ENCODE measurements at places on chromosomes 2 and 18.

DNA sequence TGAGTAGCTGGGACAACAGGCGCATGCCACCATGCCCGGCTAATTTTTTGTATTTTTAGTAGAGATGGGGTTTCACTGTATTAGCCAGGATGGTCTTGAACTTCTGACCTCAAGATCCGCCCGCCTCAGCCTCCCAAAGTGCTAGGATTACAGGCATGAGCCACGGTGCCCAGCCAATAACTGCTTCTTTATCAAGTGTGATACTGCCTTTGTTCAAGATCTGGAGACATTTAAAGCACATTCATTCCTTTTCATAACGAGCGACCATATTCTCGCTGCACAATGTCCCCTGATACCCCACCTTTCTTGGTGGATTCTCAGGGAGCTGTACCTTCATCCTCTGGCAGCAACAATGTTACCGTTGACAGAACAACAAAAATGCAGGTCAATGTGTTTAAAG, 75.4 kb downstream of the PIEZO2 start:
- no peak for DNase-seq

- no peak for DNase-seq
These were observed 664.2 kb downstream of the ARHGAP15 start for GRCh38 chr2:143793381-143793780.

DNA sequence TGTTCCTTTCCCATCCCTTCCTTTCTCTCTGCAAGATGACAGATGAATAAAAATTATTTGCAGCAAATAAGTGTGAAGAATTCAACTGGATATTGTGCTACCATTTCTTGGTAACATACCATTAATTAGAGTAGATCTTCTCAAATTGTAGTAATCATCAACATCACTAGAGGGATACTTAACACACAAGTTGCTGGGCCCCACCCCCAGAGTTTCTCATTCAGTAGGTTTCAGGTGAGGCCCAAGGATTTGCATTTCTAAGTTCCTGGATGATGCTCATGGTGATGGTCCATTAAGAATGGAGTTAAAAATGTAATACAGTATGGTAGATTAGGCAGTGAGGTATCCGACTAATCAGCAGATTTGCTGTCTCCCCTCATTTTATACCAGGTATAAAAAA, 594.0 kb downstream of the ERBB4 start:
- DNase-seq: no peak

GRCh38 chr2:236180831-236181453, 12.8 kb upstream of the GBX2 start:
- DNase-seq: peak; percentile 75

- no peak for DNase-seq
These were observed 30.8 kb upstream of the PARD3B start for GRCh38 chr2:204514439-204514838.

DNA sequence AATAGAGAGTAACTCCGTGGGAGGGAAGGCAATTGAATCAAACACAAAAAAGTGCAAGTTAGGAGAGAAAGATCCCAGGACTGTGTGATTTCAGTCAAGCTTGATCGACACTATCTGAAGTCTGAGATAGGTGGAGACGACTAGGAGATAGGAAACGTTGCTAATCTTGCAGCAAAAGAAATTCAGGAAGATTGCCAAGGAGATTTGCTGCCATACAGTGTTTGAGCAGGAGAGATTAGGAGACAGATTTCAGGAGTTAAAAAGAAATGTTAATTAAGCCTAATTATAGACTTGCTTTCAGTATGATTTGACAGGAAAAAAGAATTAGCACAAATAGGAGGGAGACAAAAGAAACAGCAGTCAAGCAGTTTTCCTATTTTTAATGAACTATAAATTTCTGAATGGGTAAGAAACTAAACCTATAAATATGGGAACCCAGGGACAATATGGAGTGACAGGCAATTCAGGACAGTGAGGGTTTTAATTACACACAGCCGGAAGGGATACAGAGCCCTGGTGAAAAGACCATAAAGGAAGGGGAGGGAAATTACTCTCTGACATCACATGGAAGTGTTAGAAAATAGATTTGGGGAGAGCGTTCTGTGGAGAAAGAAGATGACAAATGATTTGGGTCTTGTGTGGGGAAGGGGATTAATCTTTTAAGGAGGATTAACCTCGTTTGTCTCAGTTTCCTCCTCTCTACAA, 72.6 kb downstream of the SUCLG1 start:
- DNase-seq: no peak

DNA sequence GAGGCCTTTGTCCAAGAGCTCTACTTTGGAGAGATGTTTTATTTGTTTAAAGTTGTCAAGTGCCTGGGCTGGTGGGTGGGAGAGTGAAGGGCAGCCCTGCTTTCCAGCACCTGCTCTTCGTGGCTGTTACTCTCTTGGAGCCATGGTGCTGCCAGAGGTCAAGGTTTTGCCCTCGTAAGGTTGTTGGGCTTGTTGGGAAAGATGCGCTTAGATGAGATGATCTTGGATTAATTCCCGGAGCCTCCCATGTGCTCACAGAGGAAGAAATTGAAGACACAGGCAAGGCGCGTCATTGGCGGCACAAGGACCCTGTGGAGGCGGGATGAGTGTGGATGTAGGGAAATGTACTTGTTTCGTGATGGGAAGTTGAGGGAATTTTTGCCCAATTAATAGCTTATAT, 27.9 kb downstream of the ZCCHC2 start:
- no peak for DNase-seq

- no peak for DNase-seq
These were observed 111.8 kb downstream of the CERS6 start for GRCh38 chr2:168567836-168568235.

GRCh38 chr2:132875193-132875592, 205.2 kb upstream of the LYPD1 start:
- DNase-seq: no peak

DNA sequence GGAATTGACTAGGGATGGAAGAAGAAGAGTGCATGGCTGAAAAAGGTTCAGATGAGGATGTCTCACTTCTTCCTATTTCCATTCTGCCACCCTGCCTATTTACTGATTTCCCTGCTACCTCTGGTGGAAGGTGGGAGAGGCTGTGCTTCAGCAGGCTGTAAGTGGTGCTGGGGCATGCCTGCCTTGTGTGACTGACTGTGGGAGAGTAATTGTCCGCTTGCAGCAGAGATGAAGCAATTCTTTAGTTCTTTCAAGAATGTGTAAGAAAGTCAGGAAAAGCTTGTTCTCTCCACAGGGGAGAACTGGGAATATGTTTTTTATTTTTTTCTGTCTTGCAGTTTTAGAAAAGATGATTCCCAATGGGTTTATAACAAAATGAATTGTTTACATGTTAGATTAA, 72.5 kb upstream of the NYAP2 start:
- DNase-seq: no peak

DNA sequence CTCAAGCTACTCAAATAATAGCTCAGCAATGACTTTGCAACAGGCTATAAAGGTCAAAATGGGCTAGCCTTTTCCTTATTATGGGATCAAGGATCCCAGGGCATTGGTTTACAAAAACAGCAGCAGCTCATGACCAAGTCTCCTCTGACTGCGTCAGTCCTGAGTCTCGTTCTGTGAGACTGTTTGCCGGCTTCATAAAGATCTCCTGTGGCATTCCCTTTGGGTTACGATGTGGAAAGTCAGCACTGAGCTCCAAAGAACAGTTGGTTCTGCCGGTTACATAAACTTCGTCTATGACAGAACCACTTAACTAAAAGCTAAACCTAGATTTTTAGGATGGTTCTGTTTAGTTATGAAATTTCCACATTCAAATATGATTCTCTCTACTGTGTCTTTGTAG, 674.9 kb downstream of the ZEB2 start:
- DNase-seq: no peak

GRCh38 chr2:68822207-68822872, 48.9 kb downstream of the BMP10 start:
- no peak for DNase-seq

DNA sequence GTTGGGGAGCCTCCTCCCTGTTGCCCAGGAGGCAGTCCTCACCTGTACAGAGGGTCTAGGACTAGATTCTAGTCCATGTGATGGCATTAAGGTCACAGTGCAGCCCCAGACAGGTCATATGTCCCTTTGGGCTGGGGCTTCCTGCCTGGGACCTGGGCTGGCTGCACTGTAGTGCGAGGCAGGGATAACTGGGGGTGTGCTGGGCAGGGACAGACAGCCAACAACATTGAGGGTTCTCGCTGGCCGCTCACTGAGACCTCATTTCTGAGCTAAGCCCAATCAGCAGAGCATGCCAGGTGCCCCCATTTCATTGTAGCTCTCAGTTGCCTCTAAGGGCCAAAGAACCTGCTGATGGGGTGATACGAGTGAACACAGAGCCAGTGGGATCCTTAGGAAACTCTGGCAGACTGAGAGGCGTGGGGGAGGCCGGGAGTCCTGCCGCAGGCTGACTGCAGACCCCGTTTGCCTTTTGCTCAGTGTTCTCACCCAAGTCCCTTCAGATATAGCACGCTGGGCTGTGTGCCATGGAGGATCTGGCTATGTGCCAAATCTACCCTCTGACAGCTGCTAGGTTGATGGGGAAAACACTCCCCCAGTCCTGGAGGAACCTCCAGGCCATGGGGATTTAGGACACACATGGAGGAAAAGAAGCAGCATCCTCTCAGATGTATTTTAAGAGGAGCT, 51.9 kb downstream of the DYSF start:
- no peak for DNase-seq

DNA sequence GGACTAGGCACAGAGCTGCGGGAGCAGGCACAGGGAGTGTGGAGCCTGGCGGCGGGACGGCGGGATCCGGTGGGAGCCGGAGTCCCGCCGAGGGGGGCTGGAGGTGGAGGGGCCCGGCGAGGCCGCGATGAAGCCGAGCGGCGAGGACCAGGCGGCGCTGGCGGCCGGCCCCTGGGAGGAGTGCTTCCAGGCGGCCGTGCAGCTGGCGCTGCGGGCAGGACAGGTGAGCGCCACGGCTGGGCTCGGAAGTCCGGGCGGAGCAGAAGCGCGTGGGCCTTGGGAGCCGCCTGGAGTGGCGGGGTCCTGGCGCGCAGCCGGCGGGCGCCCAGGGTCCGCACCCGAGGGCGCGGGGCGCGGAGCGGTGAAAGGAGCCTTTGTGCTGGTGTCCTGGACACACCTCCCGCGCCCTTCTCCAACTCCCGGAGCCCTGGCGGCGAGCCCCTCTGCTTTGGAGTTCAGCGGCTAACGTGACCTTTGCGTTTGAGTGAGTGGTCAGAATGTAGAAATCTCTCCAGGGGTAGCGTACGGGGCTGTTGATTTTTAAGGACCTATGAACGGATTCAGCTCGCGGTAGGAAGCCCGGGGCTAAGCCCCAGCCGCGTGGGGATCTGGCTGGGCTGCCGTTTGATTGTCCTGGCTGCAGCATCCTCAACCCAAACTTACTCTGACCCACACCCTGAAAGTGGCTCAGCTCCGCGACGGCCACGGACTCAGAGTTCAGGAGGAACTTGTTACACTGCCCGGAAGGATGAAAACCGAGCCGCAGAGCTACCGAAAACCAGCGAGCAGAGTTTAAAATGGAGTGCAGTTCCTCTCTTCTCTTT, 448 bp downstream of the IMPA2 start:
- no peak for DNase-seq

DNA sequence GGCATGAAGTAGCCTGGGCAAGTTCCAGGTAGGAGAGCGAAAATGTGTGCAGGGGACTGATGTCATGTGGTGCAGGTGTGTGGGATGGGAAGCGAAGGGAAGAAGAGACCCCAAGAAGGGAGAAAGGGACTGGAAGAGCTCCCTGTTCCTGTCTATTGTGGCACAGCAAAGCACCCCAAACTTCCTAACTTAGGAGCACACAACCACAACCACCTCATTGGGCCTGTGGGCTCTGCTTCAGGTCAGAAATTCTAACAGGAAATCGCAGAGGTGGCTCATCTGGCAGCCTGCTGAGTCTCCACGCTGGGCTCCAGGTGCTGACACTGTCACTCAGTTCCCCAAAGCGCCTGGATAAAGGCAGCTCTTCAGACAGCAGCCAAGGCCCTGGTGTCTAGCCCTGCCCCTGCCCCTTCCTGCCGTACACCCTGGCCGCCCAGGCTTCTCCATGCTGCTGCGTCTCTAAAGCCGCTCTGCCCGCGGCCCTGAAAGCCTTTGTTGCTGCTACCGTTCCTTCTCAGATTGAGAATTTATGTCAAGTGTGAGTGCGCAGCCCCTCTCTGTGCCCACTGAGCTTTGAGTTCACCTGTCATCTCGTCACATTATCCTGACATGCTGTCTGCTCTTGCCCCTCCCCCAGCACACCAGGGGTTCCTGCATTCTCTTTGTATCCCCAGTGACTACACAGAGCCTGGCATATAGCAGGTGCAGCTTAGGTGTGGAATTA, 140.2 kb upstream of the BCL2L11 start:
- no peak for DNase-seq

- peak; percentile 80 for DNase-seq
These were observed 276.1 kb upstream of the NCKAP5 start for GRCh38 chr2:133844214-133844892.

GRCh38 chr2:212912445-212913103, 238.8 kb downstream of the IKZF2 start:
- DNase-seq: peak; percentile 82

GRCh38 chr2:42795841-42796301, 3.5 kb upstream of the HAAO start:
- peak; percentile 50 for DNase-seq

DNA sequence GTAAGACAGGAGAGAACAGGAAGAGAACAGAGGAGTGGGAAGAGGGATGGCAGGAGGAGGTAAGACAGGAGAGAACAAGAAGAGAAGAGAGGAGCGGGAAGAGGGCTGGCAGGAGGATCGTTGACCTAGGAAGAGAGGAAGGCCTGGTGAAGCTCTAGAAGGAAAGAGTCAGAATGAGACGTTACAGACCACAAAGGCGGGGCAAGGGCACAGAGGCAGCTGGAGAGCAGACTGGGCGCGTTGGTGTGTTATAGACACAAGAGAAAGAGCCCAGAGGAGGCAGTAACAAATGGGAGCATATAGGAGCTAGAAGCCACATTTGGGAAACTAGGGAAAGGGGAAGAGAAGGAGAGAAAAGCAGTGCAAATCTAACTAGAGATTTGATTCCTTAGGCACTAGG, 26.6 kb downstream of the PTRHD1 start:
- no peak for DNase-seq

DNA sequence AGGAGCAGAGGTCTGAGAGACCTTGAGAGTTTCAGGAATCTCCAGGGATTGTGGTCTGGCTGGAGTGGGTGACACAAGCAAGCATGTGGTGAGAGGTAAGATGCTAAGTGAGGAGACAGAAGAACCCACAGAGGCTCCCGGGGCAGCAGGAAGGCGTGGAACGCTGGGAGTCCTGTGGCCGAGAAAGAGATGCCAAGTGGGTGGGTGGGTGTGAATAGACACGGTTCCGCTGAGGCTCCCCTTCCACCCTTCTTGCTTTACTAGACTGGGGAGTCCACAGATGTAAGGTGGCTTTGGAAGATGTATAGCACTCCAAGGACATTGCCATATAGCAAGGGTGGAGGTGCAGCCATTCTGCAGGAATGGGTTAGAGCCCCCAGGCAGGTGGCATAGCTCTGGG, 4.2 kb downstream of the TEX51 start:
- no peak for DNase-seq

DNA sequence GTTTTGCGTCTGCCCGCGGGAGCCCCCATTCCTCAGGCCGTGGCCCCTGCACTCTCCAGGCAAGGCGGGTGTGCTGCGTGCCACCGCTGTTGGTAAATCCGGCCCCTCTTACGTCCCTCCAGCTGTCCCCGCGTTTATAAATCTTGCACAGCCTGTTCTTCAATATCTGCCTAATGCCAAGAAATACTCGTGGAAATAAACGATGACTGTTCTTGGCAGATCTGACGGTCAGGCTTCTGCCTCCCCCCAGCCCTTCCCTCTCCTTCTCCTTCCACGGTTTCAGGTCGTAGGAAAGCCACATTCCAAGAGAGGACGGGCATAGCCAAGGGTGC, 20.5 kb downstream of the ODC1 start:
- DNase-seq: no peak

- DNase-seq: no peak
These were observed 129.7 kb downstream of the BARD1 start for GRCh38 chr2:214679736-214680135.

All from RWPE1 (cell line).